ENCODE measurements at places on chromosomes 11 and 22. TPM values are rescaled to one million over a fixed set of nuclear protein-coding genes. Genes with fewer than 3 reads are reported as not detected.

DNA sequence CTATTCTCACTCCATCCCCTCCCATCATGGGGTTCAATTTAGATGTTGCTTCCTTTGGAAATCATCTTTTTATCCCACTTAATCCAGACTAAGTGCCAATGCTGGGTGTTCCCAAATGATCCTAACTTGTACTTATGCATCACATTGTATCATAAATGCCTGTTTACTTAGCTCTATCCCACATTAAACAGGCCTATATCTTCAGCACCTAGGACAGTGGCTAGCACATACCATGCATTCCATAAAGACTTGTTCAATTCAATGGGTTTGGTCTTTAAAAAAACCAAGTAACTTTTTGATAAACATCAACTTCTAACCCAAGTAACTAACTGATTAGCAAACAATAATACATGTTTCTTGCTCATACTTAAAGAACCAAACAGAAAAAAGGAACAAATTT lies 40.6 kb downstream of the RSF1 start:
- no peak for DNase-seq

Gene FKBP2
- 52.8 TPM for total RNA-seq

Gene OR51B2
- not detected for total RNA-seq

DNA sequence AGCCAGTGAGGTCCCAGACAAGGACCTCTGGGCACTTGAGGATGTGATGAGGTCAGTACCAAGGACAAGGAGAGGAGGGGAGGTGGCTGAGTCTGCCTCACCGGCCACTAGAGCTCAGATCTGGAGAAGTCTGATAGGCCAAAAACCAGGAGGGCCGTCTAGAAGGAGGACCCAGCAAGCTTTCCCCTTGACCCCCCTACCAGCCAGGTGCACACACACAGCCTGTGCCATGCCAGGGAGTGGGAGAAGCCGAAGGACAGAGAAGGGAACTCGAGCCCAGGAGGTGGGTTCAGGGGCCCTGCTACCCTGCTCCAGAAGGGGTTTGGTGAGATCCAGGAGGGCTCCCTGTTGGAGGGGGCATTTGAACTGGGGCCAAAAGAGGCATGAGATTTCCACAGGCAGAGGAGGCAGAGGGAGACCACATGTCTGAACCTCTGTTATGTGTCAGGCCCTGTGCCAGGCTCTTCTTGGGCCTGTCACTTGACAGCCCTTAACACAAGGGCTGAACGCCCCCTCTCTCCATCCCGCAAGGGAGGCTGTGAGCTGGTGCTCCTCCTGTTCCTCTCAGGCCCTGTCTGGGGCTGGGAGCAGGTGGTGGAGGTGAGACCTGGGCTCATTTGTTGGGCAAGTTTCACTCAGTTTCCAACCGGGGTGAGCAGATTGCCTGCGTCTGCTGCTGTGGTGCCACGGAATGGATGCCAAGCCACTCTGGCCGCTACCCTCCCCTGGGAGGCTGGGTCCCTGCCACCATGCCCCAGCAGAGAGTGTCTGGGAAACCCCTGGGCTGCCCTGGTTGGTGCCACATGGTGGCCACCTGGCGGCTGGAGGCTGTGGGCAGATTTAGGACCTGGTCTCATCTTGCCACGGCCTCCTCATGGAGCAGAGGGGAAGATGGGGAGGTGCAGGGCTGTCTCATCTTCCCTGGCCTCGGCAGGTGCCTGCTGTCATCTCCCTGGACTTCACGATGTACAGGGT lies 65.2 kb downstream of the MPPED1 start:
- no peak for DNase-seq

Gene FAR1
- total RNA-seq = 50.2 TPM

DNA sequence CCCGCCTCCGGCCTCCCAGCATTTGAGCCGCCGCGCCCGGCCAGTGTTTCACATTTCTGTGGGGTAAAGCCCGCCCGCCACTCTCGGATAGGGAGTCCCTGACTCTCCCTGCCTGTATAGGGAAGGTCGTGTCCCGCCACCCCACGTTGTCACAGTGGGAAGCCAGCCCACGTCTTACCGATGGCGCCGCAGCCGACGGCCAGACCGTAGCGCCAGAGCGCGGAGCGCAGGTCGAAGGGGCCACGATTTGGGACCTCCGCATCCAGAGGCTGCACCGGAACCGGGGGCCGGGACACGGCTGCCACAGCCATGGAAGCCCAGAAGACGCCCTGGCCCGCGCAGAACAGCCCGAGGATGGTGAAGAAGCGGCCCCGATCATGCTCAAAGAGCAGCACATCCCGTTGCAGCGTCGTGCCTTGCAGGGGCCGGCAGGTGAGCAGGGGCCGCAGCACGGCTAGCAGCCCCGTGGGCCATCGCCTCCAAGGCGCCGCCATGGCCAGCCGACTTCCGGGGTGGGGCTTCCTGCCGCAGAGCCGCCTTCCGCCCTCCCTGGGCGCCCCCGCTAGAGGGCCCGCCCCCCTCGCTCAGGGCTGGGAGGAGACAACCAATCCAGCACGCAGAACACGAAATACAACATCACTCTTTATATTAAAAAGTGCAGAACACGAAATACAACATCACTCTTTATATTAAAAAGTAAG lies at the start of gene TMEM223:
TSS of gene TMEM223 (minus strand) at position 506 of the 701 bp plus-strand sequence. CDS start at position 494, 12 bp downstream.
- peak; percentile 88 for DNase-seq

Gene RIMBP3C
- 0.34 TPM for total RNA-seq

DNA sequence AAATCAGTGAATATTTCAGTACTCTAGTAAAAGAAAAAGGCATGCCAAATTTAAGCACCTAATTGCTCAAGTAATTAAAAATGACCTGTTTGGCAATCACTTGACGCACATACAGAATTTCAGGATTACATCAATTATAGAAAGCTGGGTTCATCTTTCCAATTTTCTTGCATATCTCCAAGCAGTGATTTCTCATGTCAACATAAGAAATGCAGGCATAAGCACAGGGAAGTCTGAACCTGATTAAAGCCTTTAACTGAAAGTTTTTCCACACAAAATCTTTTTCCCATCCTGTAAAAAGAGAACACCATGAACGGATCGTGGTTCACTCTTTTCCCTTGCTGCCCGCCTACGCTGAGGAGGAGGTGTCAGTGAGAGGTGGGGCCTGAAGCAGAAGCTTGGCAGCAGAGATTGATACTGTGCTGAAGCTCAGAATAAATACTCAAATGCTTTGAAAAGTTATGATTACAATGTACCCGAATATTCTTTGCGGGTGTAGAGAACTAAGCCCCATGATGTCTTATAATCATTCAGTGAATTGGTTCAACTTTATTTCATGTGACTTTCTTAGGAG lies 704.1 kb upstream of the CCDC90B start:
- no peak for DNase-seq
